ENCODE measurements at places on chromosomes 13 and 19.

DNA sequence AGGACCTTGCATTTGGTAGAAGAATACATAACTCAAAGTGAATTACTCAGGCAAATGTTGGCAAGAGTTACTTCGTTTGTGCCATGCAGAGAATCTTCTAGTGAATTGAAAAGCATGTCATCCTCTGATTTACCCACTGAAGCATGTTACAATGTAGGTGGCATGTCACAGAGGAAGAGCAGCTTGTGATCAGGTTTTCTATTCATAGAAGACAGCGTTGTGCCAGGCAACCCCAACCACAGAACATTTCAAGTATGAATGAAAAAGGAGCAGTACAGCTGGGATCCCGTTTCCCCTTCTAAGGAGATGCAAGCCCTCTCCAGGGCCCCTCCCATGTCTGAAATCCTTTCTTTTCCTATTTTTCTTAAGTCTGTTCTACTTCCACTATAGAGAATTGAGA lies 6.0 kb upstream of the KATNAL1 start:
- DNase-seq, result no peak

DNA sequence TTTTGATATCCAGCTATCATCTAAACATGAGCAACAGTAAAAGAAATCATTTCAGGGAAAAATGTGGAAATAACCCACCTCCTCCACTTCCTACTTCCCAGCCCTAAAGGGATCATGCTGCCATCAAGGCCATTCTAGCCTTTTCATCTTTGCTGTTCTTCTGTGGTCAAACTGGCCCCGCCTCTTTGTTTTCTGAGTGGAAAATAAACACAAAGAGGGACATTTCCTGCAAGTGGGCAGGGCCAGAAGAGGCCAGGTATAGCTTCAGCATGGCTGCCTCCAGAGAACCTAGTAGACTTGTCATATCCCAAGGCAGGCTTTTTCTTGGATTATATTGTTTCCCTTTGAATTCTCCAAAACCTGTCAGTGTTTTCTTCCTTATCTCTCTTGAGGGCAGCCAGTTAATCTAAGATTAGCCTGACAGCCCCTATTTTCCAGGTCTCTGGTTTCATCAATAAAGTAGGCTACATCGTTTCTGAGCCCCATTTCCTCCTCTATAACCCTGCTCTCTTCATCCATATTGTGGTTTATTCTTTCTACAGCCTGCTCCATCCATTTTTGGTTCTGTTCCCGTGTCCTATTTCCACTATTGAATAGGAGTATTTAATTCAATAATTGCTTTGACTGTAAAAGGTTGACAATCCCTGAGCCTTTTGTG lies 117.6 kb downstream of the GPC6 start:
- DNase-seq, result no peak

- DNase-seq, result no peak
These were observed 6.1 kb upstream of the LILRA5 start for GRCh38 chr19:54319049-54319448.

DNA sequence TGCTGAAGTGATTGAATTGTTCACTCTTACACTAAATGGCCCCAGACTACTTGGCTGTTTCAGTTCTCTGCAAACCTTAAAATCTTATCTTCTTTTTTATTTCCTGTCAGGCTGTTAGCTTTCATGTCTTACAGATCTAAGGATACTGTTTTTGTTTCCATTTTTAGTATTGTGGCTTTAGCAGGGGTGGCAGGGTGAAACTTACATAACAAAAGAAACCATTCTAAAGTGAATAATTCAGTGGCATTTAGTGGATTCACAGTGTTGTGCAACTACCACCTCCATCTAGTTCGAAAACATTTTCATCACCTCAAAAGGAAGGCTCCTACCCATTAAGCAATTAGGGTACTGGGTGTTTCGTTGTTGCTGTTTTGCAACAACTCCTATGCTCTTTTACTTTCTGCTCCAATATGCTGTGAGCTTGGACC lies 19.8 kb downstream of the TMEM272 start:
- no peak for DNase-seq

Measured in cortex of kidney (tissue), 1 donor.